ENCODE measurements at places on chromosomes 3 and 15.

GRCh38 chr3:80233576-80233975, 465.8 kb upstream of the ROBO1 start:
- DNase-seq: no peak

DNA sequence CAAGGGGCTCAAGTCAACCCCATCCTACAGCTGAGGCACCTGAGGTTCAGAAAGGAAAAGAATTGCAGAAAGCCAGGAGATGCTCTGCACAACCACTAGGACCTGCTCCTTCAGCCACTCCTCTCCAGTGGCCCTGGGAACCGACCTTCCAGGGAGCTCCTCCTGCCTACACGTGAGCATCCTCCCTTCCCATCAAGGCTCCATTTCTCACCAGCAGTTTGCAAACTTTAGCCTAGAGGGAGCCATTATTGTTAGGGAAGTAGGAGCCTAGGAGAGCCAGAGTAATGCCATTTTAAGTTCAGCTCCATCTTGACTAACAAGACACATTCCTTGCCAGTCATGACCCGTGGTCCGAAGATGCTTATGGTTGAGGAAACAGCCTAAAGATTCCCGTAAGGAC, 11.2 kb upstream of the CHCHD6 start:
- DNase-seq: no peak

GRCh38 chr15:67127965-67128364, 62.6 kb downstream of the SMAD3 start:
- no peak for DNase-seq

GRCh38 chr3:23329471-23330105, 126.5 kb downstream of the UBE2E2 start:
- no peak for DNase-seq

GRCh38 chr3:108509871-108510270, 525 bp downstream of the MYH15 start:
- DNase-seq: peak; percentile 25

GRCh38 chr15:70379134-70379533, 281.4 kb upstream of the TLE3 start:
- no peak for DNase-seq

- no peak for DNase-seq
These were observed 10.8 kb upstream of the GK5 start for GRCh38 chr3:142236173-142236572.

- DNase-seq: peak; percentile 55
These were observed 122.4 kb downstream of the NR1D2 start for GRCh38 chr3:24067483-24067882.

- no peak for DNase-seq
These were observed 601.4 kb downstream of the CADM2 start for GRCh38 chr3:85560088-85560785.

DNA sequence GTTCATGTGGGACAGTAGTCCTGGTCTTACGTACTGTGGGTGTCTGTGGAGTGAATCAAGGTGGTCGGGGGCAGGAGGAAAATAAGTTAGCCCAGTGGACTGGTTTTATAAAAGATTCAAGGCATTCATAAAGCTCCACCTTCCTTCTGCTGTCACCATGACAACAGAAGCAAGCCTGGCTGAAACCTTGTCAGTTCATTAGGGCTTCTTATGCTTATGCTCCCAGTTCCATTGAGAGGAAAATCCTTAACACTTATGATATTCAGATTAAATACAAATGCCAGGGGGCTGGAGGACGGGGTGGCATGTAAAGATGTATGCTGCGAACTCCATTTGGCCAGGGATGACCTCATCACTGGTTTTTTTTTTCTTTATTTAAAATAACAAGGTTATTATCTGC, 283.1 kb upstream of the ATP10A start:
- DNase-seq: no peak

GRCh38 chr3:148727231-148727630, 29.5 kb downstream of the AGTR1 start:
- peak; percentile 73 for DNase-seq

Data from hematopoietic multipotent progenitor cell treated with erythropoietin and hydrocortisone succinate and interleukin-3 and kit ligand, for 8 days (in vitro differentiated cells).